Sciatic nerve (tissue), 2 donors: ENCODE measurements at places on chromosomes 3 and 15. TPM values are rescaled to one million over a fixed set of nuclear protein-coding genes. Genes with fewer than 3 reads are reported as not detected.

GHSR gene
- not detected for total RNA-seq

GRCh38 chr3:175502155-175502554, 643.0 kb downstream of the NAALADL2 start:
- no peak for DNase-seq

DNA sequence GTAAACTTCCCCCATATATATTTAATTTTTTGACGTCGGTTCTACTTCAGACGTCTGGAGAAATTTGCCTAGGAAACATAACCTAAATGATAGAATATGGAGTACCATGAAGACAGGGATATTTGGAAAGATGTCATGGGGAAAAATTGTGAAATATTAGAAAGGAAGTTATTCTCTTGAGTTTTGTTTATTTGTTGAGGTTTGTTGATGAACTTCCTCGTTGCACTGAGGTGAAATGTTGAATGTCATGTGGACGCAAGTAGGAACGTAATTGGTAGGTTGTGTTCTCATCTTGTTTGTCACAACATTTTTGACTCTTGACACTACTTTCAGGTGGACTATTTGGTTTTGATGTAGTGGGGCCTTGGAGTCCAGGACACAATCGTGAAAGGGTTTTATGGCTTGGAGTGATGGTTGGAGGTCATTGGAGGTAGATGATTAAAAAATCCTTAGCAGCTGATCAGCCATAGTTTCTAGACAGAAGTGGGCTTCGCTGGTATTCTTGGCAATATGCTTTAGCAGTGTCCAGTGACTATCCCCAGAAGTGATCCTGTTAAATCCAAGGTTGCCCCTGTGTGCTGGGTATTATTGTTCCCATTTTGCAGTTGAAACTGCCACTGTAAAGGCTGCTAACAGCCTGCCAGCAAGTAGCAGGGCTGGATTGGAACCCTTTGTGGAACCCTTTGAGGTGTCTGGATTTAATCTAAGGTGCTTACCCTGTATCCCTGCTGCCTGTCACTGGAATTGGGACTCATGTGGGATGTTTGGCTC, 1.5 kb downstream of the ABHD5 start:
- no peak for DNase-seq

GRCh38 chr15:41661518-41662225, 1.5 kb downstream of the MGA start:
- peak; percentile 87 for DNase-seq

ARL6 gene
- 9.8 TPM for total RNA-seq

GRCh38 chr3:191966556-191966955, 505.6 kb downstream of the PYDC2 start:
- DNase-seq = no peak

DNA sequence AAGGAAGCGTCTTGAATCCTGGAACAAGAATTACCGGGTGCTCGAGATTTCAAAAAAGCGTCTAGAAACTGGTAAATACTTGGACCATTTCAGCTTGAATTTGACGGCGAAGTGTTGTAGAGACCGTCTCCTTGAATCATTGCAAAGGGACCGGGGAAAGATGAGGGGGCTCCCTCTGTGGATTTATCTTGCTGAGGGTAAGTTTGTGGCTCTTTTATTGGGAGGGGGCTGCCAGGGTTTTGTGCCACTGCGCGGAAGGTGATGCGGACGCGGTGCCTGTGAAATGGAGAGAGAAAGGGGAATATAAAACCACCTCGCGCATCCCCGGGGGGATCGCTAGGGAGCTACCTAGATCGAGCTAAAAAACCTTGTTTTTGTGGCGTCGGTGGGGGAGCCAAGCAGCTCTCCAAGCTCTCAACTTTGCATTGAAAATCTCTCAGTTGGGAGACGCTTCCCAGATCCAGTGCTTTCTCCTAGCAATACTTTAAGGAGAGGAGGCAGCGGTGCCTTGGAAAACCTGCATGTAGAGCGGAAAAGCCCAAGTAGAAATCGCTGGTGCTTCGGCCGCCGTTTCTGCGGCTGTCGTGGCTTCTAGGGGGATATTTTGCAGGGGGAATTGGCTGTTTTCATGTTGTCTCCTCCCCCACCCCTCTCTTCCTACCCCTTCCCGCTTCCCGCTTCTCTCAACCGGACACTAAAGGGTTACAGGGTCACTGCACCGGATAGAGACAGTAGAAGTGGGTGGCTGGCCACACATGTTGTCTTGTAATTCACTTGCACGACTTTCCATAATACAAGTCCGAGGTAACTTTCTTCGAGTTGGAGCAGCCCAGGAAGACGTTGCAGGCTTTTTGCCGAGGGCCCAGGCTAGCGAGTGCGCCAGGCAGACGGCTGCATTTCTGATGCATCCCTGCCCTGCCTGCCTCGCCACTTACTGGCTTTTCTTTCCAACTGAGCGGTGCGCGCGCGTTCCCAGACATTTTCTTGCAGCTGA, 187.6 kb downstream of the NLGN1 start:
- DNase-seq = peak; percentile 65

GRCh38 chr3:39388741-39389248, 5.6 kb downstream of the SLC25A38 start:
- DNase-seq = no peak

TMEM39A gene
- total RNA-seq = 48.2 TPM

DNA sequence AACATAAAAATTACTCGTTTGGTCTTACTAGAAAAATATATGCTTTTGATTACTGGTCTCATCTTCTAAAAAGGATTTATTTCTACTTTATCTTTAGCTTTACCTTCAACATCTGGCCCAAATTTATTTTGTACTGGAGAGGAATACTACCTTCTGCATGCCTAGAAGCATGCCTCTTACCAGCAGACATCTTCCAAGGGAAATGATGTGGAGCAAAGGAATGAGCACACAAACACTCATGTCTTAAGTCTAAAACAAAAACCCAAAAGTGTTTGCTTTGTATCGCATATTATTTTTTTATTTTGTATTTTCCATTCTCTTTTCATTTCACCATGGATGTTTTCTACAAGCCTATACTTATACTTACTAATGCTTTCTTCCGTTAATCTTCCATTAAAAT, 304.6 kb upstream of the KCNMB2 start:
- DNase-seq = no peak

ATP13A5 gene
- total RNA-seq = not detected

DNA sequence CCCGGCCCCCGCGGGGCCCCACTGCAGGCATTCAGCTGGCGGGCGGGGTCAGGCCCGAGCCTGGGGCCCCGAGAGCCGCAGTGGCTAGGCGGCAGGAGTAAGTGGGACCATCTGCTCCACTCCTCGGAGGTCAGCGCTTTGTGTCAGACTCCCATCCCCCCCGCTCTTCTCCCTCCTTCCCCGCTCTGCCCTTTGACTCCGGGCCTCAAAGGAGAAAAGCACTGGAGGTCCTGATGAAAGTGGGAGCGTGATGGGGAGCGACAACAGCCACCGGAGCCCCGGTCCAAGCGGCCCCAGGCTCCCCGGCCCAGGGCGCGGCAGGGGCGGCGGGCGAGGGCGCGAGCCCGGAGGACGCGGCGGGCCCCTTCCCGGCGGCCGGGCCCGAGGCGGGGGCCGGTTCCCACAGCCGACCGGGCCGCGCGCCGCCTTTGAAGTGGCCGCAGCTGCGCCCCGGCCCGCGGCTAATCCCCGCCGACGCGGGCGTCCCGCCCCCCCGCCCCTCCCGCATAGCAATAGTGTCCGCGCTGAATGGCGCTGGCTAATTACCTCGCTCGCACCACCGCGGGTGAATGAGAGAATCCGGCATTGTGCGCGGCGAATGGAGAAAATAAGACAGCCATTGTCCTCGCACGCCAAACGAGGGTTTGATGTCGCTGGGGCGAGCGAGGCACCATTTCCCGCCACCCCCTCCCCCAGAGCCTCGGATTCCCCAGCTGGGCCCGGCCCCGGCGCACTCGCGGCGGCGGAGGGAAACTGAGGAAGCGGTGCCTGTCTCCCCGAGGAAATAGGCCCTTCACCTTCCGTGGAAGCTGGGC, 22.4 kb downstream of the IGDCC3 start:
- no peak for DNase-seq

DNA sequence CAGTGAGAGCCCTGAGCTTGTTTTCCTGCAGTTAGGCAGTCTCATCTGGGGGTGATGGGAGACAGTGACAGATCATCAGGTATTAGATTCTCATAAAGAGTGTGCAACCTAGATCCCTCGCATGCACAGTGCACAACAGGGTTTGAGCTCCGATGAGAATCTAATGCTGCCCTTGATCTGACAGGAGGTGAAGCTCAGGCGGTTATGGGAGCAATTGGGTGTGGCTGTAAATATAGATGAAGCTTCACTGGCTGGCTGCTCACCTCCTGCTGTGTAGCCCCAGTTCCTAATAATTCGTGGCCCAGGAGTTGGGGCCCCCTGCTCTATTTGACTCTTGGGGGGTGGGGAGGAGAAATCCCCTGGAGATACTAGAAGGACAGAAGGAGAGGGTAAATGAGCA, 309.4 kb upstream of the STT3B start:
- DNase-seq = no peak

GAP43 gene
- 6.0 TPM for total RNA-seq

DNA sequence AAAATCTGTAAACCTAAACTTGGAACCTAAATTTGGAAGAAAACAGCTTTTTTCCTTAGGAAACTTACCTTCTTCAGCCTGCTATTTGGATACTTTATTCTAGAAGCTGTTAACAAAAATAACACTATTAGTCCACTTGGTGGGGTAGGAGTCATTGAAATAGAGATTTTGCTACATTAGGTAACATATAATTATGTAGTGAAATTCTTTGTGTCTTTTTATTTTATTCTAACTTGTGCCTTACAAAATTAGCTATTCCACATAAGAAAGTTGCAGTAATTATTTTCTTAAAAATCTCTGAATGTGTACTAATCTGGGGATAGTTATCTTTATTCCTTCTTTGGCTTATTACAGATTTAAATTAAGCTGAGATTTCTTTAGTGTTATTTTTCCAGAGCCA, 360.4 kb upstream of the ROBO2 start:
- no peak for DNase-seq

DNAH1 gene
- 20.1 TPM for total RNA-seq

HTR3E gene
- total RNA-seq = not detected

- DNase-seq = no peak
Observed at GRCh38 chr3:178388473-178388872, 147.8 kb upstream of the KCNMB2 start.

DNA sequence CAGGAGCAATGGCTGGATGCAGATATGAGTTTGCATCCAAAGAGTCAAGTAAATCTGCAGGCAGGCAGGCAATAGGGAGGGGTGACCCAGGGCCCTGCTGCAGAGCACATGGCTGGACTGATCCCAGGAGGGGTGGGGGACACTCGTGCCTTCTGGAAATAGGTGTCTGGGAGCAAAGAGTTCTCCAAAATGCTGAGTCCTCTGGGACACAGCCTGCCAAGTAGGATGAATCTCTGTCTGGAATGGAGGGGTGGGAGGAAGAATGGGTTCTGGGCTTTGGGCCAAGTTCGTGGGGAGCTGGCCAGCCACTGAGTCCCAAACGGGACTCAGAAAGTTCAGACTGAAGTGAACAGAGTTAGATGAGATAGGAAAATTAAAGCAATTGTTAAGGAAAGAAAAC, 214.5 kb downstream of the MTHFS start:
- peak; percentile 69 for DNase-seq

- DNase-seq = no peak
Observed at GRCh38 chr3:119625451-119626153, 27.9 kb downstream of the PLA1A start.

DNA sequence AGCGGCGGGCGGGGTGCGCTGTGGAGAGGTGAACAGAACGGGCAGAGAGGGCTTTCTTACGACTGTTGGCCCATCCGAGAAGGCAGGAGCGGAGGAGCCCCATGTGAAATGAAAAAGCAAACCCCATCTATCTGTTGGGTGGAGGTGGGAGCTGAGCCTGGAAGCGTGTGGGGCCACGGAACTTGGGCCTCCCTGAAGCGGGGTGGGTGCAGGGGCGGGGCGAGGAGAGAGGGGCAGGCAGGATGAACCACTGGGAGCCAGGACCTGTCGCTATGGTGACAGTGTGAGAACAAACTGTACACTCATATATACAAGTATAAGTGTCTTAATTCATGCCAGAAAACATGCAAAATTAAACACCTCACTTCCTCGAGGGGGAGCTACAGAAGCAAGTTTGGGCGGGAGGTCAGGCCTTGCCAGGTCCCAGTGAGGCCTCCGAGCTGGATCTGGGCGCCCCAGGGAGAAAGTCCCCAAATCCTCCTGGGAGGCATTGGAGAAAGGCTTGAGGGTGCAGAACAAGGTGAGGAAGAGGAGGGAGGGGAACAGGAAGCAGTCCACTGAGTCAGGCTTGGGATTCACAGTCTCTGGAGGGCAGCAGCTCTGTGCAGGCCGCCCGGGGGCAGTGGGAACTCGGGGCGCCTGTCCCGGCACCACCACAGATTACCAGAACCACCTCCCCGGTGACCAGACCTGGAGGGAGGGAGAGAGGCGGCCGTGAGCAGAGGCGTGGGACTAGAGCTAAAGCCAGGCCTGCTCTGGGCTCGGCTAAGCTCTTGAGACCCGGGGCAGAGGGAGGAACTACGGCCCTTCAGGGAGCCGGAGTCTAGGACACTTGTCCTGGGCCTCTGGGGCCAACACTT, 34.8 kb downstream of the RBPMS2 start:
- DNase-seq = no peak

DNA sequence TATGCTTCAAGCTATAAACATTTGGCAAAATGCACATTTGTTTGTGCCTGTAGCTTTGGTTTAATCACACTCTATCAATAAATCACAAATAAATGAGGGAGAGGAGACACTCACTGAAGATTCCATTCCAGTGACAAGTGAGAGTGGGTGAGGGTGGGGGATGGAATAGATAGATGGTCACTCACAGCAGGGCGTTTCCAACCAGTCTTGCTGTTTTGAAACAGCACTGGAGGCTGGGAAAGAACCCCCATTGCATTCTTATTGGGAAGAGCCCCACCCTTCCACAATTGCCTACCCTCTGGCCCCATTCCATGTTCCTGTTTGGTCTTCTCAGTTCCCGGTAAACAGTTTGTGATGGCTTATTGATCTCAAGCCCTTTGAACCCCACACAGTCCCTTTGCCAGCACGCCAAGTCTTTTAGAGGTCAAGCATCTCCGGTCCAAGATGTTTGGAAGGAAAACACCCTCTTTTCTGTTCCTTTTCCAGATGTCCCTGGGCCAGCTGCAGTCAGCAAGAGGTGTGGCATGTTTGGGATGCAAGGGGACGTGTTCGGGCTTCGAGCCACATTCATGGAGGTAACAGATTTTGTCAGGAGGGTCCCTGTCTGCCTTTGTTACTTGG, 30.7 kb downstream of the LMCD1 start:
- DNase-seq = no peak

GUCA1C gene
- total RNA-seq = not detected

CCDC54 gene
- total RNA-seq = not detected

GRCh38 chr3:64595253-64595694, 92.5 kb downstream of the ADAMTS9 start:
- peak; percentile 71 for DNase-seq

DNA sequence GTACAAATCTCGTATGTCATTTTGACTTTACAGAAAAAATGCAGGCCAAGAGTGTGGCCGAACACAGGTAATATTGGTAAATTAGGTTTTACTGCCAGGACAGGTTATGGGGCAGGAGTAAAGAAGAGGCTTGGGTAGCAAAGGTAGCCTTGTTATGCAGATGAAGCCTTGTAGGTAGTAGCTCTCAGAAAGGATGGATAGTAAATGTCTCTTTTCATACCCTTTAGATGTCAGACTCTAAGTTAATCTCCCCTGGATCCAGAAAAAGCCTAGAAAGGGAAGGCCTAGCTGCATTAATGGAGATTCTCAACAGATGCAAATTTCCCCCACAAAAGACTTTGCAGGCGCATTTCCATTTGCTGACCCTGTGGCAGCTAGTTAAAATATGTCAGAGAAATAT, 1445.1 kb upstream of the CADM2 start:
- DNase-seq = no peak

- no peak for DNase-seq
Observed at GRCh38 chr3:4753073-4753691, 226.1 kb upstream of the BHLHE40 start.

SHC4 gene
- 74.2 TPM for total RNA-seq
